ENCODE measurements at places on chromosomes 1 and 21. TPM values are rescaled to one million over a fixed set of nuclear protein-coding genes. Genes with fewer than 3 reads are reported as not detected.

CFAP298 gene
- 11.8 TPM for total RNA-seq

COL9A2 gene
- total RNA-seq = 2.2 TPM

CTTNBP2NL gene
- 6.1 TPM for total RNA-seq

DNA sequence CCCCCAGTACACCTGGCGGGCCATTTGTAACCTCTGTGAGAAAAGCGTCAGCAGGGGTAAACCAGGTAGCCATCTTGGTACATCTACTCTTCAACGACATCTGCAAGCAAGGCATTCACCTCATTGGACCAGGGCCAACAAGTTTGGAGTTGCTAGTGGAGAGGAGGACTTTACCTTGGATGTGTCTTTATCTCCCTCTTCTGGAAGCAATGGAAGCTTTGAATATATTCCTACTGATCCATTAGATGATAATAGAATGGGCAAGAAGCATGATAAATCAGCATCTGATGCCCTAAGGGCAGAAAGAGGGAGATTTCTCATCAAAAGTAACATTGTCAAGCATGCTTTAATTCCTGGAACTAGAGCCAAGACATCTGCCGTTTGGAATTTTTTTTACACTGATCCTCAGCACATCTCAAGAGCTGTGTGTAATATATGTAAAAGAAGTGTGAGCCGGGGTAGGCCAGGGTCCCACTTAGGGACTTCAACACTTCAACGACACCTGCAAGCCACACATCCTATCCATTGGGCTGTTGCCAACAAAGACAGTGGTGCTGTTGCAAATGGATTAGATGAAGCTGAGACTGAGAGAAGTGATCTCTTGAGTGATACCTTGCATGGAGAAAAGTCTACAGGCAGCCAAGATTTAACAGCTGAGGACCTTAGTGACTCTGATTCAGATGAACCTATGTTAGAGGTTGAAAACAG, 2.7 kb downstream of the ZBED6 start:
- no peaks in the 10 kb centered on the region for H3K27me3 ChIP-seq
- H3K4me1 ChIP-seq = peaks cover 25% of the 10 kb centered on the region
- DNase-seq = no peak
- H3K4me3 ChIP-seq = no peak overlapping the region
- H3K36me3 ChIP-seq = no peaks in the 10 kb centered on the region

GRCh38 chr1:168767894-168768584, 39.0 kb upstream of the DPT start:
- peak; percentile 35 for DNase-seq
- H3K4me3 ChIP-seq = no peak overlapping the region
- peak overlapping the region; percentile 13 for H3K27ac ChIP-seq

DNA sequence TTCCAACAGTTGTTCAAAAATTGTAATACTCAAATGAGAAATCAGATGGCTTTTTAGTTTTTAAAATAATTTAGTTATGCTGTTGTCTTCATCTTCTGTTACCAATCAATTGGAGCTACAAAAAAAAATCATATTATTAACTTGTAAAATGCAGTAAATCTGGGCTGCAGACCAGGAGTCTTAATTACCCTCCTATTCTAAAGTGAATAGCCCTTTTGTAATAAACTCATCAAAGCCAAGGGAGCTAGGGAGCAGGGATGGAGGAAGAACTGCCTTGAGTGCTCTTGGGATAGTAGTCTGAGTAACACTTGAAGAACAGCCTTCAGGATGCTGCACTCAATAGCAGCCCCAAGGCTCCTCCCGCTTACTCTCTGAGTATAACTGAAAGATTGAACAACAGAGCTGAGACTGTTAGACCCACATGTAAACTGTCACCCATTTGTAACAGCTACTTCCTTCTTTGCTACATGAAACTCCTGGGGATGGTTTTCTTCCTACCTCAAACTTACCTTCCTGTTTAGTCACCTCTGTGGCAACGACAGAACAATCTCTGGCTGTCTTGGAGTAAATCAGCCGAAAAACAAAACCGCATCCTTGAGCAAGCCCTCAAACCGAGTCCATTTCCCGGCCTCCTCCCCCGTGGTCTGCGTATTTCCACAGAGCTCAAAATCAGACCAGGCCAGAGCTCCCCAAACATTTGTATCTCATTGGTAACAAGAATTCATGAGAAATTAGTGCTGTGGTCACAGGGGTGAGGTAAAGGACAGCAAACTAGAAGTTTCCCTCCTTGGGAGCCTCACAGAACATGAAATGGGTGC, 55.9 kb downstream of the CD58 start:
- H3K36me3 ChIP-seq = no peaks in the 10 kb centered on the region
- no peak overlapping the region for H3K27ac ChIP-seq
- no peak overlapping the region for H3K4me3 ChIP-seq
- H3K27me3 ChIP-seq = no peaks in the 10 kb centered on the region
- H3K4me1 ChIP-seq = no peaks in the 10 kb centered on the region
- no peak for DNase-seq

- no peak overlapping the region for H3K27ac ChIP-seq
- no peaks in the 10 kb centered on the region for H3K36me3 ChIP-seq
- H3K4me1 ChIP-seq = no peaks in the 10 kb centered on the region
- no peak for DNase-seq
- no peaks in the 10 kb centered on the region for H3K27me3 ChIP-seq
Measured at GRCh38 chr1:156063997-156064285, 3.0 kb downstream of the RAB25 start.

- H3K36me3 ChIP-seq = peaks cover 13% of the 10 kb centered on the region
- no peaks in the 10 kb centered on the region for H3K4me1 ChIP-seq
- DNase-seq = no peak
- no peak overlapping the region for H3K4me3 ChIP-seq
- H3K27me3 ChIP-seq = no peaks in the 10 kb centered on the region
Measured at GRCh38 chr1:53804181-53804580, 33.9 kb downstream of the NDC1 start.

- DNase-seq = no peak
- H3K4me3 ChIP-seq = no peak overlapping the region
- H3K36me3 ChIP-seq = no peaks in the 10 kb centered on the region
- no peaks in the 10 kb centered on the region for H3K27me3 ChIP-seq
- H3K27ac ChIP-seq = no peak overlapping the region
Measured at GRCh38 chr1:164756741-164757140, 197.8 kb downstream of the PBX1 start.

GRCh38 chr1:229260297-229260696, 10.6 kb upstream of the RAB4A start:
- H3K27me3 ChIP-seq = no peaks in the 10 kb centered on the region
- H3K4me3 ChIP-seq = no peak overlapping the region
- no peak overlapping the region for H3K27ac ChIP-seq

DNA sequence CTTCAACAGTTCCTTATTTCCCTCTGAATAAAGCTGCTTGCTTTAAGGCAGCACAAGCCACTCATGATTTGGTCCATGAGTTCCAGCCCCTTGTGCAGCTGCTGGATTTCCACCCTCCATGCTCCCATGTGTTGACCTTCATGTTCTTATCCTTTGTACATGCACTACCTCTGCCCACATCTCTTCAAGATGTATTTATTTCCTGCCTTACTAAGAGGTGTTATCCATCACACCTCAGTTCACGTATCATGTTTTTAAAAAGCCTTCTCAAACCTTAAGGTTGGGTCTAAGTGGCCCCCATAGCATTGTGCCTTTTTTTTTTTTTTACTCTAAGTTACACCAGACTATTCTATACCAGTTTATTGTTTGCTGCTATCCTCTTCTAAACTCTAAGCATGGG, 107.7 kb downstream of the SIPA1L2 start:
- no peaks in the 10 kb centered on the region for H3K4me1 ChIP-seq
- no peak overlapping the region for H3K4me3 ChIP-seq
- no peaks in the 10 kb centered on the region for H3K36me3 ChIP-seq
- DNase-seq = no peak
- H3K27ac ChIP-seq = no peak overlapping the region

GRCh38 chr1:30838996-30839395, 69.6 kb downstream of the SDC3 start:
- H3K27ac ChIP-seq = no peak overlapping the region
- no peaks in the 10 kb centered on the region for H3K36me3 ChIP-seq
- H3K27me3 ChIP-seq = no peaks in the 10 kb centered on the region
- no peak overlapping the region for H3K4me3 ChIP-seq

DNA sequence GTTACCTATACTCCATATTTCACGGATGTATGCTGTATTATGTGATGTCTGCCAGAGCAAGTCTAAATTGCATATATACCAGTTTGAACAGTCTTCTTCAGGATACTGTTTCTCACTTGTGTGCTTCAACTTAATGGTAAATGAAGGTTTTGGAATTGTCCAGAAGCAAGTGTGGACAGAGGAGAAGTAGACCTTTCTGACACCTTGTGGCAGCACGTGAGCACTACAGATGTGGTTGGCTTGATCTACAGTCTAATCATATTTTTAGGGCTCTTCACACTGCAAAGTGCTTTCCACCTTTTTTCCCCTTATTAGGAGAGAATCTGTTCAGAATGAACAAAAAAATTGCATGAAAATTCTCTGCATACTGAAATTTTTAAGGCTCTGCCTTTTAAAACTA, 10.9 kb downstream of the MORC3 start:
- H3K4me1 ChIP-seq = peaks cover 9% of the 10 kb centered on the region
- H3K27me3 ChIP-seq = no peaks in the 10 kb centered on the region
- no peaks in the 10 kb centered on the region for H3K36me3 ChIP-seq
- H3K4me3 ChIP-seq = no peak overlapping the region

GRCh38 chr1:200784576-200784975, 45.9 kb downstream of the CAMSAP2 start:
- H3K27ac ChIP-seq = no peak overlapping the region
- no peak overlapping the region for H3K4me3 ChIP-seq
- no peaks in the 10 kb centered on the region for H3K4me1 ChIP-seq
- no peaks in the 10 kb centered on the region for H3K27me3 ChIP-seq
- H3K36me3 ChIP-seq = no peaks in the 10 kb centered on the region
- no peak for DNase-seq

- peaks cover 24% of the 10 kb centered on the region for H3K36me3 ChIP-seq
- no peak overlapping the region for H3K4me3 ChIP-seq
- no peaks in the 10 kb centered on the region for H3K4me1 ChIP-seq
- H3K27me3 ChIP-seq = no peaks in the 10 kb centered on the region
Measured at GRCh38 chr1:209855006-209855405, 27.2 kb downstream of the UTP25 start.

- H3K27ac ChIP-seq = no peak overlapping the region
- no peaks in the 10 kb centered on the region for H3K36me3 ChIP-seq
- no peak overlapping the region for H3K4me3 ChIP-seq
- H3K27me3 ChIP-seq = no peaks in the 10 kb centered on the region
- H3K4me1 ChIP-seq = no peaks in the 10 kb centered on the region
Measured at GRCh38 chr1:219120624-219121544, 52.8 kb upstream of the LYPLAL1 start.

DNA sequence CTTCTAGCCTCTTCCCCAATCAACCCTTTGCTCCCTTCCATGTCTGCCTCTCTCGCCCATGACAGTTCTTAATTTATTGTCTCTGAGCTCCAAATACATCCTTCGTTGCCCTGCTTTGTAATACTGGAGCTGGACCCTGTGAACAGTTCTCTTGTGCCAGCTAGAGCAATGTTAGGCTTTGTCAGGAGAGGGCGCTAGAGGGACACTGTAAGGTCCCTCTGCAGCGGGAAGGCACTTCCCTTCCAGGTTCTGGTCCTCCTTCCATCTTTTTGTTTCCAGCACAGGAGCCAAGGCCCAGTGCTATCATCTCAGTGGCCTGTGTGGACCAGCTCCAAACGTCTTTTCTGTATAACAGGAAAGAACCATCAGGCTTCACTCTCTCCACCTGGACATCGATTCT, 95.9 kb downstream of the PTPRU start:
- DNase-seq = no peak
- no peaks in the 10 kb centered on the region for H3K36me3 ChIP-seq
- no peaks in the 10 kb centered on the region for H3K4me1 ChIP-seq
- no peak overlapping the region for H3K4me3 ChIP-seq

GRCh38 chr1:182166321-182166720, 104.8 kb upstream of the ZNF648 start:
- no peaks in the 10 kb centered on the region for H3K4me1 ChIP-seq
- DNase-seq = no peak
- H3K27me3 ChIP-seq = no peaks in the 10 kb centered on the region
- H3K27ac ChIP-seq = no peak overlapping the region

DNA sequence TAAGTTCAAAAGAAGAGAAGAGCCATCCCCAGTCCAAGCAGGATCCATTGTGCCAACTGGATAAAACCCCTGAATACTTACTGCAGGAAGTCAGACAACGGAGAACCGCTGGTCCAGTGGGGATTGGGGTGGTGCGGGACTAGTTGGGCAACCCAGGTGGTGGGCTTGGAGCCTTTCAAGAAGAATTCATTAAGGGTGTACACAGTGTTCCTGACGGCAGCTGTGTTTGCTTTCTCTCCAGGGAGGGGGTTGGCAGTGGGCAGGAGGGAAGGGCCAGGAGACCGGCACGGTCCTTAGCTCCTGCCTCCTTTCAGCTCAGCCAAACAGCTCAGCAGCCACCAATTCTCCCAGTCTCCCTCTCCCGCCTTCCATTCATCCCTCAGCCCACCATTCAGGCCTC, 7.1 kb upstream of the CDK18 start:
- no peaks in the 10 kb centered on the region for H3K36me3 ChIP-seq
- H3K27ac ChIP-seq = no peak overlapping the region
- H3K4me1 ChIP-seq = no peaks in the 10 kb centered on the region
- no peak for DNase-seq

DNA sequence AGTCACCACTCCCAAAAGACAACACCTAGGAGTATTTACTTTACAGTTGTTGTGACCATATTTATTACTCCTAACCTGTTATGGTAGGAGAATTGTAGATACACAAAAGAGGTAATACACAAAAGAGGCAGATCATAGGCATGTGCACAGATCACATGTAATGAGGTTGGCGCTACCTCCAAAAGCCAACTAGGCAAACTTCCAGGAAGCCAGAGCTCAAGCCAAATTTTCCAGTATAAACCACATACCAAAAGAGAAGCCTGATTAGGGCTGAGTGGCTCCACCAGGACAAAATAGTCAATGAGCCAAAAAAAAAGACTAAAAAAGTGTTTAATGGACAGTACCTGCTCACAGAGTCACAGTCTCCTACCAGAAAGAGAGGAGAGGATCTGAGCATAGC, 195.0 kb upstream of the PBX1 start:
- no peak overlapping the region for H3K27ac ChIP-seq
- no peaks in the 10 kb centered on the region for H3K36me3 ChIP-seq
- H3K4me3 ChIP-seq = no peak overlapping the region
- H3K4me1 ChIP-seq = no peaks in the 10 kb centered on the region

- H3K27ac ChIP-seq = peak overlapping the region; percentile 55
- no peak overlapping the region for H3K4me3 ChIP-seq
- no peak for DNase-seq
- H3K27me3 ChIP-seq = no peaks in the 10 kb centered on the region
- peaks cover 38% of the 10 kb centered on the region for H3K4me1 ChIP-seq
Measured at GRCh38 chr1:23283667-23284602, 60.1 kb downstream of the HNRNPR start.

- H3K27ac ChIP-seq = no peak overlapping the region
- no peak overlapping the region for H3K4me3 ChIP-seq
- H3K36me3 ChIP-seq = no peaks in the 10 kb centered on the region
Measured at GRCh38 chr1:87642581-87643221, 314.0 kb downstream of the LMO4 start.
